ENCODE measurements at places on chromosomes 7 and 10. TPM values are rescaled to one million over a fixed set of nuclear protein-coding genes. Genes with fewer than 3 reads are reported as not detected.

The AGMO gene
- total RNA-seq, result 1.1 TPM

The SFMBT2 gene
- 6.2 TPM for total RNA-seq

The BCCIP gene
- 109 TPM for total RNA-seq

The LRRC18 gene
- not detected for total RNA-seq

The CTNNA3 gene
- total RNA-seq, result not detected

The POR gene
- total RNA-seq, result 105 TPM

The PIP4K2A gene
- 46.5 TPM for total RNA-seq

The UBE2D1 gene
- total RNA-seq, result 18.1 TPM

The SPRN gene
- 0.18 TPM for total RNA-seq

The SYT15 gene
- 3.8 TPM for total RNA-seq
